ENCODE measurements at places on chromosomes 2 and 18.

DNA sequence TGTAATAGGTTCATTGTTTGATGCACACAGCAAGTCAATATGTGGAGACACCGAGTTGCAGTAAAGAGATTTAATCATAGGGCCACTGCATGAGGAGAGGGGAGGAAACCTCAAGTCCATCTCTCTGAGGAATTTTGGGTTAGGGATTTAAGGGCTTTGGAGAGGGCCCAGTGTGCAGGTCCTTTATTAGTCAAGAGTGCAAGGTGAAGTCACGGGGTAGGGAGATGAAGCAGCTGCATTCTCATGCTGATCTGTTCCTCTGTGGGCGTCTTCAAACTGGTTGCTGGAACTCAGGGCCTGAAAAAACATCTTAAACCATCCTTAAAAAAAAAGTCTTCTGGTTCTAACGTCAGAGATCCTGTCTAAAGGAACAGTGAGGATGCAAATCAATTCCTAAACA lies 131.6 kb downstream of the NXPH2 start:
- no peak for DNase-seq

- DNase-seq: no peak
These were observed 118.1 kb upstream of the MAP2 start for GRCh38 chr2:209305746-209306196.

DNA sequence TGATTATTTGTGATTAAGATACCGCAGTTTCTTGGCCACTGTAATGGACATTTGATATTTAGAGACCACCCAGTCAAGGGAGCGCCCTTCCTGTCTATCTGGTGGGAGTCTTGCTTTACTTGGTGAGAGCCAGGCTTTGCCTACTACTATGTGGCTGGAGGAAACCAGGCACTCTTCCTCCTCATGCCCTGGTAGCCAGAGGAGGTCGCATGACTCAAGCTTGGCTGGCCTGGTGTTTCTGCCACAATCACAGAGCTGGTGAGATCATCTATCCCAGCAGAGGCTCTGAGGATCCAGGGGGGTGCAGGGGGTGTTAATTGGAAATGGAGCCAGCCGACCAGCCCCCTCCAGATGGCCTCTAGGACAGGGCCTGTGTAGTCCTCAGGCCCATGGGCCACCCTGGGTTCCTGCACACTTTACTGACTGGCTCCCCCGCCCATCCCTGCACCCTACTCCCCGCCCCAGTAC lies 46.8 kb upstream of the BIN1 start:
- DNase-seq: no peak

DNA sequence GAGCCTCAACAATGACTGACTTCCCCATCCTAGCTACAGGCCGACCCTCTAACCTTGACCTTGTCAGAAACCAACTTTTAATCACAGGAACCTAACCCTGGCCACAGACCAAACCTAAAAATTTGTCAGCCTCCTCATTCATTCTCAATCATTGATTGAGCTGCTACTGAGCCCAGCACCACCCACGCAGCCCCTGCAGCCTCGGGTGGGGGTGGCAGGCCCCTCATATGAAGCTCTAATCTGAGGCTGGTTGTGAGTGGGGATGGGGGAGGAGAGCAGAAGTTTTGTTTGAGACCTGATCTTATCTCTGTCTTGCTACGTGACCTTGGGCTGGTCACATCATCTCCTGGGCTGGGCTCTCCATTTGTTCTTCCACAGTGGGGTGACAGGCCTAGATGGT lies 99.5 kb upstream of the EPAS1 start:
- DNase-seq: no peak

GRCh38 chr2:193272011-193272410 lies 1077.3 kb upstream of the TMEFF2 start:
- DNase-seq: no peak

- no peak for DNase-seq
These were observed 64.2 kb downstream of the TPO start for GRCh38 chr2:1477196-1478040.

GRCh38 chr2:113264713-113265403 lies 13.9 kb downstream of the PAX8 start:
- no peak for DNase-seq

- no peak for DNase-seq
These were observed 16.2 kb upstream of the PDE11A start for GRCh38 chr2:178088774-178089270.

GRCh38 chr2:54599914-54600313 lies 123.5 kb upstream of the EML6 start:
- DNase-seq: no peak

- DNase-seq: no peak
These were observed 34.4 kb upstream of the AAK1 start for GRCh38 chr2:69677914-69678313.

DNA sequence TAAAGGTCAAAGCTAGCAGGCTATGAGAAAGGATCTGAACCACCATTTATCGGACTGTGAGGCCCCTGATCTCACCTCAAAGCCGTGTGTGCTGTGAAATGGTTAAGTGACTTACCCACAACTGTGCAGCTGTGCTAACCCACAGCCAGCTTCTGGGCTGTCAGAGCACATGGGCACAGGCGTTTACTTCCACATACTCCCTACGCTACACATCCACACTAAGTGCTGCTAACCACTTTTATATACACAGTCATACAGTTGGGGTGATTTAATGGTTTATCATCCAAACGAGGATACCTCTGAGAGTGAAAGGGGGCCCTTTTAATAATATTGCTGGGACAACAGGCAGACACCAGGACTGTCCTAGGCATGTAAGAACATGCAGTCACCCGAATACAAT lies 37.3 kb downstream of the CYRIA start:
- DNase-seq: no peak

DNA sequence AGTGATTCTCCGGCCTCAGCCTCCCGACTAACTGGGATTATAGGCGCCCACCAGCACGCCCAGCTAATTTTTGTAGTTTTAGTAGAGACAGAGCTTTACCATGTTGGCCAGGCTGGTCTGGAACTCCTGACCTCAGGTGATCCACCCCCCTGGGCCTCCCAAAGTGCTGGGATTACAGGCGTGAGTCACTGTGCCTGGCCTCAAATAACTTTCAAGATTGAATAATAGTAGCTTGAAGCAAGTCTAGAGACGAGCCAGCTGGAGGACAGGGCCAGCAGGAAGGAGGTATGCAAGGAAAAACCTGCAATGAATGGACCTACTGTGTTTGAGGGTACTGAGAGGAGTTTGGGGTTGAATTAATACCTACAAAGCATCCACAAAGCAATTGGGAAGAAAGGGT lies 87.5 kb downstream of the MSH2 start:
- no peak for DNase-seq

GRCh38 chr2:228507870-228508269 lies 326.4 kb upstream of the SPHKAP start:
- DNase-seq: no peak

Data from stimulated activated CD8-positive, alpha-beta memory T cell treated with anti-CD3 and anti-CD28 coated beads, Interleukin-2, amount 100 ng/mL, for 1 hour (primary cell).